Heart right ventricle (tissue), 16 donors: ENCODE measurements at places on chromosomes 3 and 15. TPM values are rescaled to one million over a fixed set of nuclear protein-coding genes. Genes with fewer than 3 reads are reported as not detected.

The GOLGA8H gene
- total RNA-seq = 1.8 TPM

The ST3GAL6 gene
- total RNA-seq = 84.2 TPM

The P2RY1 gene
- total RNA-seq = 7.5 TPM

The SGO1 gene
- not detected for total RNA-seq

DNA sequence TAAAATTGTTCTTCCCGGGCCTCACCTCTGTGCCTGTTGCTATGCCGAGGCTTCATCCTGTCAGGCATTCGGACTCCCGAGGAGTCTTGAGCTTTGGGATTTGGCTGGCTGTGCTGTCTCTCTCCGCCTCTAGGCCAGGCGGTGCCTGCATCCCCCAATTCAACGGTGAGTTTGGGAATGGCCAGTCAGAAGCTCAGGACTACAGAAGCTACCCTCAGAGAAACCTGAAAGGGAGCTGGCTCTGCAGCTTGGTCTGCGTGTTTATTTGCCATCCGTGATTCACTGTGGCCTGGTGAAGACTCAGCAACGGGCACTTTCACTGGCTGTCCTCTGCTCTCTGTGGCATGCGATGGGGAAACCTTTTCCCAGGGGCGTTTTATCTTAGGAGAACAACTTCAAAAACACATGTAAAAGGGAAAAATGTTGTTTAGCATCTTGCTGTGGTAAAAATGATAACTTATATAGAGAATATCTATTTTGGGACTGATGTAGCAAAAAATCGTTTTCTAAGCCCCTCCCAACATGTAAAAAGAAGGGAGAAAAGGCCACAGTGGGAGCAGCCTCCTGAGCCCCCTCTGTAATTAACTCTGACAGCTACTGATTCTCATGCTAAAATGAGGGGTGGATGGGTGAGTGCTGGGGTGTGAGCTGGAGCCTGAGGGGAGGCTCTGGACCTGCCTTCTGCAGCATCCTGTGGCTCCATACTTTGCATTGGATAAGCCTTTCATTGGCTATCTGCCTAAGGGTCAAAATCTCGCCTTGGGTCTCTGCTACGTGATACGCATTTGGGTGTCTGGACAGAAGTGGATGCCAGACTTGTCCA, 103.4 kb upstream of the KLHL25 start:
- H3K4me1 ChIP-seq = peaks cover 6% of the 10 kb centered on the region
- peaks cover 66% of the 10 kb centered on the region for H3K27me3 ChIP-seq
- no peak overlapping the region for H3K4me3 ChIP-seq
- H3K27ac ChIP-seq = no peak overlapping the region

GRCh38 chr3:63576846-63577245, 75.6 kb upstream of the SNTN start:
- no peaks in the 10 kb centered on the region for H3K36me3 ChIP-seq
- H3K27me3 ChIP-seq = no peaks in the 10 kb centered on the region
- H3K27ac ChIP-seq = no peak overlapping the region
- no peak overlapping the region for H3K4me3 ChIP-seq

GRCh38 chr3:18007980-18008379, 265.5 kb upstream of the TBC1D5 start:
- DNase-seq = no peak
- H3K4me3 ChIP-seq = no peak overlapping the region
- no peaks in the 10 kb centered on the region for H3K36me3 ChIP-seq
- no peak overlapping the region for H3K27ac ChIP-seq
